ENCODE measurements at places on chromosomes 3 and 15.

DNA sequence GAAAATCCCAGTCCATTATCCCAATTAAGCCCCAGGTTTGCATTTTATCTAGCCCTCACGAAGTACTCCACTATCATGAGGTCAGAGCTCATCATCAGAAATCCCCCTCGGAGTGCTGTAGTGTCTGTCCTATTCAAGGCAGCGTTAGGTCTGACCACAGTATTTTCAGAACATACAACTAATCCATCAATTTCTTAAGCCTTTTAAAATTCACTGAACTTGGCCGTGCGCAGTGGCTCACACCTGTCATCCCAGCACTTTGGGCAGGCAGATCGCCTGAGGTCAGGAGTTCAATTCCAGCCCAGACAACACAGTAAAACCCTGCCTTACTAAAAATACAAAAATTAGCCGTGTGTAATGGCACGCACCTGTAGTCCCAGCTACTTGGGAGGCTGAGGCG, 11.9 kb downstream of the VGLL4 start:
- no peak for DNase-seq

- DNase-seq: no peak
Measured at GRCh38 chr3:94373456-94373855, 310.6 kb downstream of the NSUN3 start.

DNA sequence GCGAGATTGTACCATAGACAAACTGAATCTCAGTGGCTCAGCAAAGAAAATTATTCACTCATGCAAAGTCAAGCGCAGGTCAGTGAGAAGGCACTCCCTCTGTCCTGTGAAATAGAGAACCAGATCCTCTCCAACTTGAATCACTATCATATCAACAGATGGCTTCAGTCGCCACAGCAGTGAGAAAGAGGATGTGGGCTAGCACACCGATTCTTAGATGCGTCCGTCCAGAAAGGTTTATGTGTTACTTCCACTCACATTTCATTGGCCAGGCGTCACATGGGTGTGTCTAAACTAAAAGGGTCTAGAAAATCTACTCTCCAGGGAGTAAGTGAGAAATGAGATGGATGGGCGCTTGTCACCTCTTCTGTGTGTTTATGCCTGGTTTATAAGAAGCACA, 141.6 kb upstream of the KBTBD8 start:
- no peak for DNase-seq

DNA sequence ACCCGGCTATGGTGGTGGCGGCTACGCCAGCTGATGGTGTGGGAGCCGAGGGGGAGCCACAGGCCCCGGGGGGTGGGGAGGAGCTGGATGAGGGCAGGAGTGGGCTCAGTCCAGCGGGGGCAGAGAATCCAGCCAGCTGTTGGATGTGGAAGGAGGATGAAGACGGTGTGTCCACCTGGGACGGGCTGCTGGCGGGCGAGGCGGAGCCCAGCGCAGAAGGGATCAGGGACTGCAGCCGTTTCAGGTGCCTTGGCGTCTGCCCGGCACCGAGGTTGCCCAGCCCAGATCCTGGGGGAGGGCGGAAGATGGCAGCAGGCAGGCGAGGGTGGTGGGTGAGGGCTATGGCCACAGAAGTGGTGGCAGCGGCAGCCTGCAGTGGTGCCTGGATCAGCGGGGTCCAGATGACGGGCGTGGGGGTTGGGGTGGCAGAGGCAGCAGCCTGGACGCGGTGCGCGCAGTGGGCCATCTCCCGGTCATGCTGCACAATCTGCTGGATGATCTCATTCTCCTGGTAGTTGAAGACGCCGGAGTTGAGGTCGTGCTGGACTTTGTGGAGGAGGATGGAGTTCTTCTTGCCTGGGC, 45.3 kb downstream of the HCN4 start:
- no peak for DNase-seq

DNA sequence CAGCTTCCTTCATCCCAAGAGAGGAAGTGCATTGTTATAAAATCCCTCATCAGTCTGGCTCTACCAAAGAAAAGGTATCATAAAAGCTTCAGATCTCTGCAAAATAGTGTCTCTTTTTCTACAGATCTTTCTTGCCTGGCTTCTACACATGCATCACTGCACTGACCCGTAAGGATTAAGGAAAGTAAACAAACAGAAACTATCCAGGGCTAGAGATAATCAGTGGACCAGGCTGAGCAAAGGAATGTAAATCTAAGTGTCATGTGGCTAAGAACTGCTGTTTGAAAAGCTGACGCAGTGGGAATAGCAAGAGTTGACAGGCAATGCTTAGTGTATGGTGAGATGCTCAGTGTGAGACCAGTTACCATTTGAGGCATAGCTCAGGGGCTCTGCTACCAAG, 339.7 kb downstream of the IL5RA start:
- DNase-seq: no peak

- DNase-seq: no peak
Measured at GRCh38 chr3:58072052-58072762, 64.0 kb downstream of the FLNB start.

DNA sequence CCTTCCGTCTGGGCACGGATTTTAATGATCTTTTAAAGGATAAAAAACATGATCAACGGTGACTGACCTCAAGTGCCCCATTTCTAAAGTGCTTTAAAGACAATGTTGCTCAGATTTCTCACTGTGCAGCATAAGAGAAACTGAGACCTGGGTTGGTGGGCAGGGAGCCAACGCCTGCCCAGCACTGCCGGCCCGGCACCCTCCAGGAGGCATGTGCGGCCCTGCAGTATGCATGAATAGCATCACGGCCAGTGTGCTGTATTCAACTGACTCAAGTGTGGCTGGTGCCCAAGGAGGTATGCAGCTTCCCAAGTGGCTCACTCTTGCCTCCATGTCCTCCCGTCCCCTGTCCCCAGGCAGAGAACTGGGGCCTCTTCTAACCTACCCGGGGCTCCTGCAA, 30.3 kb downstream of the SEC61A1 start:
- DNase-seq: no peak

GRCh38 chr3:67462187-67462586, 192.2 kb downstream of the SUCLG2 start:
- no peak for DNase-seq

GRCh38 chr3:101310978-101311375, 9.4 kb downstream of the IMPG2 start:
- DNase-seq: no peak

DNA sequence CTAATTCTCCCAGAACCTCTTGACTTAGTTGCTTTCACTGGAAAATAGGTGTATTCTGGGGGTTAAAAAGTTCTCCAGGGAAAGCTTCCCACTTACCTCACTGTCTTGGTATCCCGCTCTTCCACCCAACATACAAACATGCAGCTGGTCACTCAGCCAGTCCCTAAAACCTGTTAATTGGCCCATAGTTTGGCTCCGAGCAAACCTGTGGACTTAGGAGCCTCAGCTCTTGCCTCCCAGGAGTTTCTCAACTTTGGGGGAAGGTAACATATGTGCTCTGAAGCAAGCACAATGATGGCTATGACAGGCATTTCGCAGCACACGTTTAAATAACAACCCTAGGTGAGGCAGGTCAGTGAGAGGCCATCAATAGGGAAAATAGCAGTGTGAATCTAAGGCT, 25.8 kb upstream of the LRRFIP2 start:
- DNase-seq: no peak

DNA sequence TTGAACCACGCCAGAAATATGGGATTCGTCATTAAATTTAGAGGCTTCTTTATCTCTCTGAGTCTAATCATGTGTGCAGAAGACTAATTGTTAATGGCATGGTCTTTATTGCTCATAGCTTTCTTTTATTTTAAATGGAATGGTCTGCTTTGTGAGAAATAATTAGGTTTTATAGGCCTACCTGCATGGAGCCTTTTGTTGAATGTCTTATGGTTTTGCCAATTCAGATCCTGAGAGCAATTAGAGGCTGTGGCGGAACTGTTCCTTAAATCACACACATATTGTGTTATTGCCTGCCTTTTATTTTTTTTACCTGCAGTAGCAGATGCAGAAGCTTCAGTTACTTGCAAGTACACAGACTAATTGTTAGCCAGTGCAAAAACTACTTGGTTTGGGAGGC, 306.2 kb downstream of the NLGN1 start:
- DNase-seq: no peak

DNA sequence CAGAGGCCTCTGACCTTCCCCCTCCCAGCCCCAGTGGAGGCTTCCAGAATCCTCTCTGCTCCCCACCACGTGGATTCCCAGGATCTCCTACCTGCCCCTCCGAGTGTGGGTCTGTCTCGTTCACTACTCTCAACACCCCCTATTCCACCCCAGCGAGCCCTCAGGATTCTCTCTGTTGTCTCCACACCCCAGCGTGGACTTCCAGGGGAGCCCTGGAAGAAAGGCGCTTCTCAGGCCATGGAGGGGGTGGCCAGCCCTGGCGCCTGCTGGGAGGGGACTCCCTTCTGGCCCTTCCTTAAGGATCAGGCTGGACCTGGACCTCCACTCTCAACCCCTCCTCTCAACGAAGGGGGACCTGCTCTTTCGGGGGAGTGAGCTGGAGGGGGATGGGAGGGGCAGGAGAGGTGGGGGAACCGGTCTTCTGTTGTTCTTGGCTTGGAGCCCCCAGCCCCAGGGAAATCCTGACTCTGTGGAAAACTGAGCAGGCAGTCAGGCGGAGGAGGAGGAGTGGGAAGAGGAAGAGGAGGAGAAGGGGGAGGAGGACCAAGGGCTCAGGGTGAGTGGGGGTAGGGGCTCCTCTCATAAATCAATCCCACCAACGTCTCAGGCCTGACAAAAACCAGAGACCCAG, 32.9 kb downstream of the EPHB3 start:
- no peak for DNase-seq

DNA sequence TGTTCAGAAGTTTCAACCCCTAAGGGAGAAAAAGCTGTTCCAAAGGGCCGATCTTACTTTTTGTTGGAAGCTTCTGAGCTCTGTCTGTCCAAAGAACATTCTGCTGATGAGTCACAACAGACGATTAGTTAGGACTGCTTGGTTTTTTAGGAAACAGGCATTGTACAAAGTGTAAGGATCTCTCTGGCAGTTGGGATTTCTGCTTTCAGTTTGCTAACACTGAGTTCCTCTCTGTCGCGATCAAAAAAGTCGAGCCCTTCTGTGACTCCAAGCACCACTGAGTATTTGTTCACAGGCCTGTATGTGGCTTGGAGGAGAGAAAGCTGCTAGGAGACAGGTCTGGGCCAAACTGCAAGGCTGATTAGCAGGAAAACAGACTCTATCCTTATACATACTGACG, 91.8 kb upstream of the PFN2 start:
- DNase-seq: no peak

DNA sequence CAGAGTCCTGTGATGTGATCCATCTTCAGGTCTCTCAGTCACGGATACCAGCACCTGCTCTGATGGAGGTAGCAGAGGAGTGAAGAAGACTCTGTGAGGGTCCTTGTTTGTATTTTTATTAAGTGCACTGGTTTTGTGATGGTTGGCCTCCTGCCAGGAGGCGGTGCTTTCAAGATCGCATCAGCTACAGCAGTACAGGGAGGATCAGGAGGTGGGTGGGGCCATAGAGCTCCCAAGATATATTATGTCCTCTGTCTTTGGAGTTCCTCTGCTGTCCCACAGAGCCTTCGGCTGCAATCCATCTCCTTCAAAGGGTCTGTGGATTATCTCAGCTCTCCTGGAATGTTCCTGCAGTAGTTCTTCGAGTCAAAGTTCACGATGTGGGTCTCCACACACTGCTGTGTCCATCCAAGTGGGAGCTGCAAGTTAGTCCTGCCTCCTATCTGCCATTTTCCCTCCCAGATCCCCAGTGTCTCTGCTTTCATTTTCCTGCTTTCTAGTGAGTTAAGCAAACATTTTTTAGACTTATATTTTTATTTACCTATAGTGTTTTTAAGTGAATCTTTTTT, 54.7 kb downstream of the TM2D3 start:
- no peak for DNase-seq

DNA sequence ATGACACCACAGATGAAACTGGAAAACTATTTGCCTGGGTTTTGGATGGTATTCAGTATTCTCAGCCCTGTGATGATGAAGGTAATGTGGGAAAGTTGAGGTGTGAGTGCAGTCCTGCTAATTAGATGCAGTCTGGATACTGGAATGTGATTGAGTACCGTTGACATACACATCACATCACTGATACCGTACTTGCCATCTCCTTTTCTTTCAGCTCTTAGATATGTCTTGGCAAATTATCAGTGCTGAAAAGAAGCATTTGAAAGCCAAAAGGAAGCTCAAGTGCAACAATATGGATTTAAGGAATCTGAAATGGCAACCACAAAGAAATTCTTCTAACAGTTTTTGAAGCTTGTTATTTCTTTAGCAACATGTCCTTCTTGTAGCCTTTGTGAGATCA, 381.4 kb upstream of the TGFBR2 start:
- DNase-seq: no peak

DNA sequence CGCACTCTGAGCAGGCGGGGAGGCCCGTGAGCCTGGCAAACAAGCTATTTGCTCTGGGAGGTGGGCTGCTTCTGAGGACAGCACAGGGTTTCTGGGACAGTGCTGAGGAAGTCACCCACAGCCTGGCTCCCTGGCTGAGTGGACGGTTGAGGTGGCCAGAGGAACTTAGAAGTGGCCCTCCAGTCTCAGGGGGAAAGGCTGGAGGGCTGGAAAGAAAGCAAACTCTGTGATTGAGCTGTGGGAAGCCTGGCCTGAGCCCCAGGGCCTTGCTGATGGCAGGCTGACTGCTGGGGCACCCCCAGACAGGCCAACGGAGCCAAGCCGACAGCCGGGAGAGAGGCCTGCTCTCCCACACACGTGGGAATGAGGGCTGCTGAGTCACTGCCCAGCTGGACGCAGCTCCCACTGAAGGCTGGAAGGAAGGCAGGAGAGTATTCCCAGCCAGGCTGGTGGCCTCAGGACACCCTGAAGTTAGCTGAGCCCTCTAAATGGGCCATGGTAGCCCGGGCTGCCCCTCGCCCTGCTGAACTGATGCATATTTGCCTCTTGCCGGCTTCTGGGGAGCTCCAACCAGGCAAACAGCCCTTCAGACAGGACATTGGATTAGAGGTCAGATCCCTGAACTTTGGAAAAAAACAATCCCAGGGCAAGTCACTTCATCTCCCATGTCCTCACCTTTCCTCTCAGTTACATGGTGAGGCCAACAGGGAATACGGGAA, 98.0 kb upstream of the TLE3 start:
- DNase-seq: peak; percentile 78

- DNase-seq: no peak
Measured at GRCh38 chr3:72494626-72495025, 353.6 kb downstream of the SHQ1 start.

- DNase-seq: no peak
Measured at GRCh38 chr3:32419742-32420125, 28.1 kb downstream of the CMTM7 start.

- DNase-seq: no peak
Measured at GRCh38 chr3:82506204-82506603, 744.8 kb upstream of the GBE1 start.

- DNase-seq: no peak
Measured at GRCh38 chr15:59439576-59439975, 1.6 kb downstream of the FAM81A start.

DNA sequence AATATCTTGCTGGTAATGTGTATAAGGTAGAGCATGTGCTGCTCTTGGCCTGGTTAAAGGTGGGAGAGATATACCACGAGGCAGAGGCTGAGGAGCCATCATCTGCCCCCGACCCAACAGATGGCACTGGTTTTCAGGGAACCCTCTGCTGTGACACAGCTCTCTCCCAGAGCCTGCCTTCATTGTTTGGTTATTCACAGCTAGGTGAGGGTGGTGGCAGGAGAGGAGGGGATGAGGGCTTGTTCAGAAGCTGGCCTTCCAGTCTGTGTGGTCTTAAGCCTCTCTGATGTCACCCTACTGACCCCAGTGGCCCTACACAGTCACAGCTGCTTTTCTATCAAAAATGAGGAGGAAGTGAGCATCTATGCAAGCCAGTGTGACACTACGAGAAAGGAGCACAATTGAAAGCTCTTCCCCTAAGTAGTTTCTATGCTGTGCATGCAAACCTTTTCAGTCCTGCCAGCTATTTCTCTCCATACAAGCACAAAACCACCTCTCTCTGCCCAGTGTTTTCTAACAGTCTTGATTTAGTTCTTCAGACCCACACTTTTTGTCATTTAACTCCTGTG, 258.4 kb upstream of the AGTR1 start:
- DNase-seq: no peak

Data from heart right ventricle (tissue), 16 donors.